Pons (tissue), 1 donor: ENCODE measurements at places on chromosomes 2 and 18.

GRCh38 chr2:212427638-212428037 is 111.0 kb downstream of the ERBB4 start:
- no peak for DNase-seq

- no peak for DNase-seq
Measured at GRCh38 chr2:62964671-62965070, 86.0 kb upstream of the OTX1 start.

GRCh38 chr2:226403369-226403768 is 396.3 kb downstream of the IRS1 start:
- no peak for DNase-seq

GRCh38 chr18:52888014-52888413 is 548.0 kb downstream of the DCC start:
- no peak for DNase-seq

- DNase-seq: no peak
Measured at GRCh38 chr18:57175532-57175931, 28.6 kb downstream of the BOD1L2 start.

DNA sequence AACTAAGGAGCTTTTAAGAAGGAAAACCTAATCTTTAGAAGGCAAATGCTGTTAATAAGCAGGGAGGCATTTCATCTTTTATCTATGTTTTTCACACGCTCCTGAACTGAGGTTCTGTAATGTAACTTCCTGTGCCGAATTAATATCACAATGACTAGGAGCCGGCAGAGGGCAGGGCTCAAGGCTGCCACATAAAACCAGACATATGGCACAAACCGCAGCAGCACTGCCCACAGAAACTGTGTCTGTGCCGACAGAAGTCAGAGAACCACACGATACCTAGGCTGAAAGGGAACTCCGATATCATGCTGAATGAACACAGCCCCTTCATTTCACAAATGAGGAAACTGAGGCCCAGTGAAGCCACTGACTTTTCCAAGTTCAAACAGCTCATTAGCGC is 112.1 kb downstream of the EIPR1 start:
- no peak for DNase-seq

DNA sequence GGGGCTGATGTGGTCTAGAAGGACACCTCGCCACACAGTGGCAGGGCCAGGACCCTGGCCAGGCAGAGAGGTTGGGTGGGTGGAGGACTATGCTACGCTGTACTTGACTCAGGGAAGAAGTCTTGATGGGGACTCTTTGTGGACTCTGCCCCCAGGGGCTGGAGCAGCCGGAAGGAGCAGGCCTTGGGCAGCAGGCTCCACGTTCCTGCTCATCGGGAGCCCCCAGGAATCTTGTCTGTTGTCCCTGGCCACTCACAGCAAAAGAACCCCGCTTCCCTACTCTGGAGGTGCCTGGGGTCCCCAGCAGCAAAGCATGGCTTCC is 79.0 kb downstream of the POLR1A start:
- no peak for DNase-seq

- DNase-seq: no peak
Measured at GRCh38 chr2:26459991-26460612, 17.8 kb downstream of the OTOF start.

DNA sequence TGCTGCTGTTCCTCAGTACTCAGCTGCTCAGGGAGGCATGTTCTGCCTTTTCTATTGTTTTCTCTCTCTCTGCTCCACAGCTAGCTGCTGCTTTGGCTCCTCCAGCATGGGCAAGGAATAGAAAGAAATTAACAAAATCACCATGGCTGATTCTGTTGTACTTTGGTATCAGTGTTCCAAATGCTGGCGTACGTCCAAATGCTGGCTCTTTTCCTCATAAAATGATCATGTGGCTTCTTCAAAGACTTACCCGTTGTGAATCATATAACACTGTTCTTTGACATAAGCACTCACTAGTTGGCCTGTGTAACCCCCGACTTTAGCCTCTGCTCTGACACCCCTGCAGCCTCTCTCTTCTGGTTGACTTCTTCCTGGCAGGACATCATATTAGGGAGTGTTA is 547.6 kb downstream of the CPS1 start:
- DNase-seq: no peak

DNA sequence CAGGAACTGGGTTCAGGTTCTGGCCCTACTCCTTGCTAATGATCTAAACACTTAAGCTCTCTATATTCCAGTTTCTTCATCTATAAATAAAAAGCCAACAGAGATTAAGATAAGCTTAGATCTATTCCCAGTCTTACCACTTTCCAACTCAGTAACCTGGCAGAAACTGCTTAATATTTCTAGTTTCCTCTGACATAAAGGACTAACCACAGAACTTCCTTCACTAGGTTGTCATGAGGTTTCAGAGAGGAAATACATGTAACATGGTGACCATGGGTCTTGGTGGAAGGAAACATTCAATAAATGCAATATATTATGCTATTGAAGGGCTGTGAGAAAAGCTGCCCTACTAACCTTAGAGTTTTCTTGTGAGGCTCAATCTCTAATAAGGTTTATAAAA is 114.4 kb upstream of the PDE1A start:
- DNase-seq: no peak

- no peak for DNase-seq
Measured at GRCh38 chr2:189536830-189537229, 43.8 kb downstream of the SLC40A1 start.

DNA sequence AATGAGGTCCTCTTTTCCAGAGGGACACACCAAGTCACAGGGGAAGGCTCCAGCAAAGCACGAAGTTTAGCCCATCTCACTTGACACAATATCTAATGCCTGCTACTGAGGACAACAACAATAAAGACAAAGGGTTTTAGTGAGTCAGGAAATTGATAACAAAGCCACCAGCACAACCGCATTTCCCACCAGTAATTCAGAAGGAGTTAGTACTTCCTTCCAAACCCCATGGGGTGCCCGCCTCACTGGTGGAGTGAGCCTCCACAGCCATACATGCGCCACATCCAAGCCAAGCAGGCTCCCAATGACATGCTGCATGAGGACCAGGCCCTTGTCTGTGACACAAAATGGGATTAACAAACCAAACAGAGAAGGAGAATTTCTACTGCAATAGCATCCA is 40.1 kb downstream of the MRPL35 start:
- no peak for DNase-seq

- DNase-seq: no peak
Measured at GRCh38 chr2:219409619-219410018, 8.6 kb upstream of the DES start.

DNA sequence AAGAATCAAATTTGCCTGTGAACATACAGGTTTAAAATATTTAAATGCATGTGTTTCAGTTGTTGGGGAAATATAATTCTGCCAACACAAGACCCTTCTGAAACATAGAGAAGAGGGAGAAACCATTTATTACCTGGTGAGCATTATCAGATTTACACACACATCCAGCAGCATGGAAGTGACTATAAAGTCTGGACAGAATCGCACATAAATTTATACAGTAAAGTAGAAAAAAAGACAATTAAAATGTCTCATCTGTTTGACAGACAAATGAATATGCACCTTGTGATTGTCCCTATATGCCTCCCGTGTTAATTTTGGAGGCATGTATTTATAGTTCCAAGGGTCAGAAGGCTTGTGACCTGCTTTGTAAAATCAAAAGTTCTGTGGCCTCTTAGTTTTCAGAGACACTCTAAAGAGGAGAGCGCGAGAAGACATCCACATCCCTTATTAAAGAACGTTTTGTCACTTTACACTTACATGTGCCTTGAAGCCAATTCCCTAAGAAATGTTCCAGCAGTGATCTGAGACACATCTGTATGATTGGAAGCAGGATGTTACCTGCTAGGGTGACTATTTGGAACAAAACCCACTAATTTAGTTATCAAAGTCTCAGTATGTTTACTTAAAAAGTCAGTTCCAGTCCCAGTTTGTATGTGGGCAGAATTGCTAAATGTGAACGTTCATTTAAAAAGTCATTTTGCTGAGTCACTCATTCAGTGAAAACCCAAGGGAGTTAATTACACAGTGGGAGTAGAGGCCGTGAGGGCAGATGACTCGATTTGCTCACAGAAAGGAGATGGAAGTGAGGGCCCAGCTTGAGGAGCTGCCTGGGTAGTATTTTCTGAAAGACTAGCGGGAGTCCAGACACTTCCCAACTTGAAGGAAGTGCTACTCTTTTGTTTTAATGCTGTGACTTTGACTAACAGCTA is 527.6 kb upstream of the MEX3C start:
- no peak for DNase-seq

DNA sequence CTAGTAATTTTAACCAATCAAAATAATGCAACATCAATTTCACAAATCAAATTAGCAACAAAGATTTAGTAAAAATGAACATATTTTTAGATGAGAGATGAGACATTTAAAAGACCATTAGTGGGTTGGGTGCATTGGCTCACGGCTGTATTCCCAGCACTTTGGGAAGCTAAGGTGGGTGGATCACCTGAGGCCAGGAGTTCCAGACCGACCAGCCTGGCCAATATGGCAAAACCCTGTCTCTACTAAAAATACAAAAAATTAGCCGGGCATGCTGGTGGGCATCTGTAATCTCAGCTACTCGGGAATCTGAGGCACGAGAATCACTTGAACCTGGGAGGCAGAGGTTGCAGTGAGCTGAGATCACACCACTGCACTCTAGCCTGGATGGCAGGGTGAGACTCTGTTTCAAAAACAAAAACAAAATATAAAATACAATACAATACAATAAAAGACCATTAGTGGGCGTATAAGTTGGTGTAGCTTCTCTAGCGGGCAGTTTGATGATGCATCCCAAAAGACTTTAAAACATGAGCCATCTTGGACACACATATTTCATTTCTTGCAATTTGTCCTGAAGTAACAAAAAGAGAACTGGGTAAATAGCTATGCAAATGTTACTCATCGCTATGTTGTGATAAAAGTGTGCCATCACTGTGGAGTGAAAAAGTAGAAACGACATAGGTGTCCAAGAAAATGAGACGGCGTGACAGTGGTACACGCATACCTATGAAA is 101.8 kb downstream of the COL6A3 start:
- DNase-seq: no peak

DNA sequence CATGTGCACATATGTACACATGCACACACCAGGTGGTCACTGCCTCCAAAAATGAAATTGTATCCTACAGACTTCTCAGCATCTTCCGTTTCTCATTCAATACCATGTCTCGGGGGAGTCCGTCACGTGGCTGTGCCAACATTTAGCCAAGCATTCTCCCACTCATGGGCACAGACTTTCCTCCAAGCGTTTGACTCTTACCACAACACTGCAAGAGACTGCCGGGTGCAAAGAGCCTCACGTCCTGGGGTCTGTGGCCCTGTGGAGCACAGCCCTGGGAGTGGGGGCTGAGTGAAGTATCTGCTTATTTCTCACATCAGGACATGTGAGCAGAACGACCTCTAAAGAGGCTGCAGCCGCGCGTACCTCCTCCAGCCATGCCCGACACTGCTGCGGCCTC is 28.0 kb downstream of the HDAC4 start:
- no peak for DNase-seq

- DNase-seq: no peak
Measured at GRCh38 chr2:216714376-216714775, 19.0 kb upstream of the IGFBP5 start.

- no peak for DNase-seq
Measured at GRCh38 chr18:57900906-57901435, 97.9 kb upstream of the ATP8B1 start.

DNA sequence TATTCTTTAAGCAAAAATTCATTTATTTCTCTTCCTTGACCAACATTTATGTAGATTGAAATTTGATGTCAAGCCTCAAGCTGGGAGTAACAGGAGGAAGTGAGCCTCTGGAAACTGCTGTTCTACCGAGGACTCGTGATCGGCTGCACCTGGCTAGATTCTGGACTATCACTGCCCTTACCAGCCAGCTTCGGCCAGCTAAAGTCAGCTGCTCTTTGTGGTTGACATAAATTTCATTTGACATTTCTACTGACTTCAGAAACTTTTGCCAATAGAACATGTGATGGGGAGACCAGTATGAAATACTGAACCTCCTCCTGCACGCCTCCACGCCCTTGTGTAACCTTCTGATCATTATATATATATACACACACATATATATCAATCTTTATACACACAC is 74.2 kb upstream of the RGPD5 start:
- DNase-seq: no peak

DNA sequence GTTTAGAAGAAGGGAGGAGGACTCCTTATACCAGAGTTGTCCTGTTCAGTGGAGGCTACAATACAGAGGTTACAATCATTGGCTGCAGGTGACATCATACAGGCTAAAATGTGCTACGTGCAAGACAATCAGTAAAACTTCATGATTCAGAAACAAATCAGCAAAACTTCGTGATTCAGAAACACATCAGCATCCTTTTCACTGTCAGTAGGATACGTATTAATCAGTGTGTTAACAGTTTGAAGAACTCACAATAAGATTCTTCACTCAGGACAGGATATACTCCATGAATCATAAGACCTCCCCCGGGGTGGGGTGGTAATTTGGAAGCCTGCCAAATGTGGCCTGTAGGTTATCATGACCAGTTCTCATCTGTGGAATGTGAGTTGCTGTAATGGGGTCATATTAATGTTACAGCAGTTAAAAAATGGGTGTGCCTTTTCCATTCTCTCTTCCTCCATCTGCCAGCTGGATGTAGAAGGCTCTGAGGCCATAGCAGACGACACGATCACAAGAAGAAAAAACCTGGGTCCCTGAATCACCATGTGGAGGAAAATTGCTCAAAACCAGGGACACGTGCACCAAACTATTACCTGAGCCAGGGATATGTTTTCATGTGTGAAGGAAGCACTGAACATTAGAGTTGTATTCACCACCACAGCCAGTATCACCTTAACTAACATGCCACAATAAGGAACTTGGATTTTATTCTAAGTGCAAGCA is 134.8 kb upstream of the CREB1 start:
- no peak for DNase-seq

GRCh38 chr2:72057308-72057707 is 90.4 kb downstream of the CYP26B1 start:
- no peak for DNase-seq
